ENCODE measurements at places on chromosomes 5 and 9.

GRCh38 chr5:81214848-81215247 lies 18.3 kb upstream of the CKMT2 start:
- no peak for DNase-seq

- DNase-seq = no peak
Measured at GRCh38 chr9:128912270-128912853, 8.4 kb upstream of the PHYHD1 start.

GRCh38 chr5:31770132-31770720 lies 131.3 kb downstream of the PDZD2 start:
- no peak for DNase-seq

DNA sequence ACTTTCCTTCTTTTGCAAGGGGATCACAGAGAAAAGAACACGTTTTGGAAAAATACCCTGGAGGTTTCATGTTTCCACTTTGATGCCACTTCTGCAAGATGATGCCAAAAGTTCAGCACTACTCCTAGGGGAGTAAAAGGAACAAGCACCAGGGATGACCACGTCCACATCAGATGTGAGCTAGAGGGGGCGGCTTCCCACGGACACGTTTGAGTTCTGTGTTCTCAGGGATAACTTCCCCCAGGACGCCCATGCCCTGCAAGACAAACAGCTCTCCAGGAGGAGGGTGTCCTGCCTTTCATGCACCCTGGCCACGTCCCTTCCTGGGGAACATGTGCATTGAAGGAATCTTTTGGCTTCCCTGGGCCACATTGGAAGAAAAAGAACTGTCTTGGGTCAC lies 66.6 kb upstream of the TRIO start:
- no peak for DNase-seq

GRCh38 chr5:134944630-134945029 lies 23.1 kb upstream of the CATSPER3 start:
- no peak for DNase-seq

DNA sequence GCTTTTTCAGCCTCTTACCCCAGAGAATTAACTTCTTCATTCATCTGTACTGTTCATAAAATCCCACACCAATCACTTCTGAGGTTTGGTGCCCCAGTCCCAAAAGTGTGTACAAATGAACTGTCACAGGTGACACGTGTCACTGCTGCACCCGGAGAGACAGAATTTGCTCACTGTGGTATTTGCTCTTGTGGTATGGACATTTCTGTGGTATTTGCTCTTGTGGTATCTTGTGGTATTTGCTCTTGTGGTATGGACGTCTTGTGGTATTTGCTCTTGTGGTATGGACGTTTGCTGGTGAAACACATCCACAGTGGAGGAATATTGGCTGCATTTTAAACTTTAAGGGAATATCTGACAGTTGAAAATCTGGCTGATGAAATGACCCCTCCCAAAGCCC lies 214.9 kb upstream of the DAP start:
- no peak for DNase-seq

- DNase-seq = no peak
Measured at GRCh38 chr5:98468188-98468869, 305.1 kb upstream of the RGMB start.

- DNase-seq = no peak
Measured at GRCh38 chr5:176798949-176799348, 11.4 kb upstream of the UNC5A start.

DNA sequence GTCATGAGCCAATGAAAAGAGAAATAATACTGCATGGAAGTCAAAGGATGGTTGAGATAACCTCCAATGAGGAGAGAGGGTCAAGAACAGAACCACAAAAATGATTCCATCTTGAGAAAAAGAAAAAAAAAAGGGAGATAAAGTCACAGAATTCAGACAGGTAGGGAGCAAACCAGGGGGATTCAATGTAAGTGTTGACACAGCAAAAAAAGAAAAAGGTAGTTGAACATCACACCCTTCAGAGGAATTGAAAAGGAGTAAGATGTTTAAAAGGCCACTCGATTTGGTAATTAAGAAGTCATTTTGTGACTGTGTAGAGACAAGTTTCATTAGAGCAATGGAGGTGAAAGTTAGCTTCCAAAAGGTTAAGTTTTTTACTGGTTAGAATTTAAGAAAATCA lies 79.3 kb downstream of the ERP44 start:
- DNase-seq = no peak

All from GM12864 (cell line).